ENCODE measurements at places on chromosomes 4 and X.

GRCh38 chr4:84855774-84856173 is 110.7 kb downstream of the WDFY3 start:
- DNase-seq: no peak

- no peak for DNase-seq
Observed at GRCh38 chr4:176044589-176044951, 21.1 kb upstream of the WDR17 start.

DNA sequence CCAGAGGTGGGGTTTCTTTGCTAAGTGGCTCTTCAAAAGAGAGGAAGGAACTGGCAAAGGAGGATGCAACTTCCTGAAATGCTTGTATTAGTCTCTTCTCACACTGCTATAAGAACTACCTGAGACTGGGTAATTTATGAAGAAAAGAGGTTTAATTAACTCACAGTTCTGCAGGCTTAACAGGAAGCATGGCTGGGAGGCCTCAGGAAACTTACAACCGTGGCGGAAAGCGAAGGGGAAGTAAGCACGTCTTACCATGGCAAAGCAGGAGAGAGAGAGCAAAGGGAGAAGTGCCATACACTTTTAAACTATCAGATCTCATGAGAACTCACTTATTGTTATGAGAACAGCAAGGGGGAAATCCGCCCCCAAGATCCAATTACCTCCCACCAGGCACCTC is 505.7 kb downstream of the ZNF674 start:
- DNase-seq: no peak

GRCh38 chrX:153909024-153909979 is 4.8 kb downstream of the AVPR2 start:
- no peak for DNase-seq

GRCh38 chr4:56434599-56435139 is 746 bp downstream of the PPAT start:
- no peak for DNase-seq

GRCh38 chr4:184417802-184418511 is 56.4 kb downstream of the IRF2 start:
- no peak for DNase-seq

DNA sequence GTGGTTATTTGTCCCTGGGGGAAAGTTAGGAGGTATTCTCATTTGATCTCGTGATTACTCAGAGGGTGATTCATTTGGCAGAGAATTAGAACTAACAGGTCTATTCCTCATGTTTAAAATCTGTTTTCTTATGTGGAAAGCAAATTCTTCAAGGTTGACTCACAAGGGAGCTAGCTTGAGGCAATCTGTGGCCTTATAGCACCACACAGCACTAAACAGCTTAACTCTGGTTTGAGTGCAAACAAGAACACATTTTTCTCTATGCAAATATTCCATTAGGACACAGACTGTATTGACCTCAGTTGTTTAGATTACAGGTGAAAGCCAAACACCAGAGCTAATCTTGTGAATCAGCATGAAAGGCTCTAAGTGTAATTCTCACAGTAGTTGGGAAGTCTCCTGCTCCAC is 694.4 kb upstream of the POU3F4 start:
- peak; percentile 8 for DNase-seq
